ENCODE measurements at places on chromosomes 3 and 15.

GRCh38 chr15:63905558-63906265 is 72.0 kb upstream of the HERC1 start:
- no peak for DNase-seq

- DNase-seq = no peak
Observed at GRCh38 chr15:76844096-76844495, 61.0 kb downstream of the SCAPER start.

DNA sequence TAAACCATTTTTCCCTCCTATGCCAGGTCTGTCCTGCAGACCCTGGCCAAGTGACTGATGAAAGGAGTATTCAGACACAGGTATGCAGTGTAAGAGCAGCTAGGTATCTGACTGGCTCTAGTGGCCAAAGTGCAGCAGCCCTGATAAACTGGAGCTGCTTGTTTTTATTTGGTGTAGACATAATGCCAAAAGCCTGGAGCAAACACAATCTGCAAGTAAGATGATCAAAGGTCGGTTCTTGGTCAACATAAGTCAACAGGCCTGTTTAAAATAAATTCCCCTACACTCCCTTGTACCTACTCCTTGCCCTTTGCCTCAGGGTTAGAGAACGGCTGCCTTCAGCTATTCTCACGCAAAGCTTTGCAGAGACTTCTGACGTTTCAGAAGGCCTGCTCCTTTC is 1003.1 kb downstream of the ZPLD1 start:
- no peak for DNase-seq

DNA sequence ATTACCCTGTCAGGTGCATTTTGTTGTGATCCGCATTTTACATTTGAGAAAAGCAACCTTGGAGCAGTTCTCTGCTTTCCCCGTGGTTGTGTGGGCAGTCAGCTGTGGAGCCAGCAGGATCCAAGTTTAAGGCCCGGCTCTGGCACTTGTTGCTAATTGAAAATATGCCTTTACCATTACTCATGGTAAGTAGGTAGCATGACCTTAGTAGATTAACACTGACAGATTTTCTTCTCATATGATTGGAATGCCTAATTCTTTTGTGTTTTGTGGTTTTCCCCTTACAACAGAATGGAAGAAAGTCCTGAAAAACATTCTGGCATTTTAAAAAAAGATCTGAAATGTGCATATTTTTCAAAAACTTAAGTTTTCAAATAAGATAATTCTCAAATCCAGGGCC is 246.5 kb upstream of the LRRN1 start:
- no peak for DNase-seq

DNA sequence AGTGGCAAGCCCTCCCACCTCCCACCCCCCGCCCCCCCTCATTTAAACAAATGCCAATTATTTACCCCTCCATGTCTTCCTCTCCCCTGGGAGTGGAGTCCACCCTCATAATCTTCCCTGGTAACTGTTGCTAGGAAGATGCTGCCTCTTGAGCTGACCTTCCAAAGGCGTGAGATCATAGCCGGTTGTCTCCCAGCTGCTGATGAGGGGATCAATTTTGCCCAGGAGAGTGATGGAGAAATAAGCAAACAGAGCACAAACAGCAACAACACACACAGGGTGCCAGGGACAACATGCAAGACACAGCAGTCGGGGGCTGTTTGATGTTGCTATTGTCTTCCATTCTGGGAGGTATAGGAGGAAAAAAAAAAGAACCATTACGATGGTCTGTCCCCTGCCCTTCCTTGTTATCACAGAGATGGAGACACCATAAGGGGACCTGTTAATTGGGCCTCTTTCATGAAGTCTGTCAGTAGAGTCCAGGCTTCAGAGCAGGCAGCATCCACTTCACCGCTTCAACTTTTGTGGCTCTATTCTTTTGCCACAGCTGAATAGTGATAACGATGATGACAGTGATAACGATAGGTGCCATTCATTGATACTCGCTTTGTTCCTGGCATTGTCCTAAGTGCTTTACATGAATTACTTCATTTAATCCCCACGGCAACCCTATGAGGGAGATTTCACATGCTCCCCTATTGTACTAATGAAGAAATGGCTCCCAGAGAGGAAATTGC is 76.9 kb upstream of the RGMA start:
- no peak for DNase-seq

- no peak for DNase-seq
Observed at GRCh38 chr3:146503461-146504202, 34.3 kb upstream of the PLSCR2 start.

- no peak for DNase-seq
Observed at GRCh38 chr3:152556731-152557254, 278.1 kb upstream of the P2RY1 start.
